ENCODE measurements at places on chromosomes 13 and 19.

DNA sequence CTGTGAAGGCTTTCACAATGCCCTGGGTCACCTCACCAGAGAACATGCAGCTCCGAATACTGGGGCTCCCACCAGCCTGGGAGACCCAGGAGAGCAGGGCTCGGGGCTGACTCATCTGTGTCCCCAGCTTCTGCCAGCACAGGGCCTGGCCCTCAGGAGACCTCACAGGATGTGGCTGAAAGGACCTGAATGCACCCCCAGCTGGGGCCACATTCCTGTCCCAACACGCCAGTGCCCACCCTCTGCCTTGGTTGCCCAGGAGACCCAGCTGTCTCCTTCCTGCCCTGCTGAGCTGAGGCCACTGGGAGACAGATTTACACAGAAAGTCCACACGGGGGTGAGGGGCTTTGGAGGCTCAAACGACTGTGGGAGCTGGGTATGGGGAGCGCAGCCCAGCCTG, 11.9 kb downstream of the BCAT2 start:
- DNase-seq, result no peak

DNA sequence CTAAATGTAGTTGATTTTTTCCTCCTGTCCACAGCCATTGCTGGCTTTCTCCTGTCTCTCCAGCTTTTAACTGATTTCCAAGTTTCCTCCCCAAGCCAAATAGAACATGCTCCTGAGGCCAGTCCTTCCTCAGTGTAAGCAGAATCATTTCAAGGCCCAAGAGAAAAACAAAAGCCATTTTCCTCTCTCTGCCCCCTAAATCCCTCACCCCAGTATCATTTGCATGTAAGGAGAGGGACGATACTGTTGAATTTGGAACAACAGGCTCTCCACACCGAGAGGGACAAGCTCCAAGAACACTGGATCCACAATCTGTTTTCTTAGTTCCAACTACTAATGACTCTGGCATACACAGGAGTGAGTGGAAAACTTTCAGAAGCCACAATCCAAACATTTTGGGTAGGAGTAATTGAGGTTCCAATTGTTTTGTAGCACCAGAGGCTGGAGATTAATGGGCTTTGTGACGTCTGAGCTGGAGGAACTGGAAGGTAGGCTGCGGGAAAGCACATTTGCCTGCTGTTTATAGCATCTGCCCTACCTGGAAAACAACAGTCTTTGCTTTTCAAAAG, 156.8 kb downstream of the FLT1 start:
- DNase-seq, result no peak

DNA sequence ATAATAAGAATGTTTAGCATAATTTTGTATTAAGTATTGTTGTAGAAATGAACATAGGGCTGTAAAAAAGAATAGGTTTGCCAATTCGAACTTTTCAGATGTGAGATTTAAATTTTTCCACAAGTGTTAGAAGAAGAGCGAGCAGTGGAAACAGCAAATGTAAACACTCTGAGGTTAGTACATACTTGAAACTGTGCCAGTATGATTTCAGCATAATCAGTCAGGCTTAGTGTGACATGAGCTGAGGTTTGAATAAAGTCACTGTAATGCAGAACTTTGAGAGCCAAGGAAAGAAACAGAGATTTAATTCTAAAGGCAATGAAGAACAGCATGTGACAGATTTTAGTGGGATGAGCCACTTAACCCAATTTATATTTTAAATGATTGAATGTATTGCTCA, 2166.4 kb downstream of the PCDH9 start:
- DNase-seq, result no peak

DNA sequence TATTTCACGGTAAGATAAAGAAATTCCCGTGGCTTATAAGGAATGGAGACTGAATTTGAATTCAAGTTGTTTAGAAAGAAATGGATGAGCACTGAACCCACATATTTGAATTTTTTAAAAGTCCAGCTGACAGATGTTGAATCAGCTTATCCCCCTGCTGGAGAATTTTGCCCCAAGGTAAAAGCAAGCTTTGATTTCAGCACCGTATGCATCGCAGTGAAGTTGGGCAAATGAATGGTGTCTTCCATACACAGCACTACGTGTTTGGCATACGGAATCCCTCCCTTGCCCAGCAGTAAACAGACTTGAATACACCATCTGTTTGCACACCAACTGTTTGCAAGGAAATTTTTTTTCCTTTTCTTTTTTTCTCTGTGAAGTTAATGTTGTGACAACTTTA, 77.5 kb upstream of the PEG3 start:
- DNase-seq, result no peak

- DNase-seq, result no peak
These were observed 97.1 kb downstream of the HSPH1 start for GRCh38 chr13:31064636-31065035.

GRCh38 chr19:49988433-49988832, 27.5 kb upstream of the SIGLEC11 start:
- DNase-seq, result peak; percentile 39

GRCh38 chr19:13363954-13364353, 142.3 kb downstream of the CACNA1A start:
- DNase-seq, result no peak

DNA sequence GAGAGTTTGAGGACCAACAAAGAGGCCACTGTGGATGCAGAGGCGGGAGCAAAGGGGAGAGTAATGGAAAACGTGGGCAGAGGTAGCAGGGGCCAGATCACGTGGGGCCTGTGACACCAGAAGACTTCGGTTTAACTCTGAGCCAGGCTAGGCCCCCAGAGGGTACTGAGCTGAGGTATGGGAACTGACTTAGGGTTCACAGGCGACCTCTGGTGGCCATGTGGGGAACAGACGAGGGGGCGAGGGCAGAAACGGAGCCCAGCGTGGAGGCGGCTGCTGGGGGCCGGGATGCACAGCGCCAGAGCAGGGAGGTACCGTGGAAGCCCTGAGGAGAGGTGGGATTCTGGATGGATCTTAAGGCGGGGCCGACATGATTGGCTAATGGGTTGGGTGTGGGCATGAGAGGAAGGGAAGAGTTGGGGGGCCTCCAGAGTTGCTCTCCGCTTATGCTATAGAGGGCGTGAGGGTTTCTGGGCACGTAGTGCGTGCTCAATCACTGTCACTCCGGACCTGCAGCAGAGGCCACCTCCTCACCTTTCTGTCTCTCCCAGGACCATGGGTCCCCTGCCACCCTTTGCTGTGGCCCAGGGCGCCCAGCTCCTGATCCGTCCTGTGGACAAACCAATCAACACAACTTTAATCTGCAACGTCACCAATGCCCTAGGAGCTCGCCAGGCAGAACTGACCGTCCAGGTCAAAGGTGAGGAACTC, 13.7 kb downstream of the PVR start:
- DNase-seq, result peak; percentile 68

DNA sequence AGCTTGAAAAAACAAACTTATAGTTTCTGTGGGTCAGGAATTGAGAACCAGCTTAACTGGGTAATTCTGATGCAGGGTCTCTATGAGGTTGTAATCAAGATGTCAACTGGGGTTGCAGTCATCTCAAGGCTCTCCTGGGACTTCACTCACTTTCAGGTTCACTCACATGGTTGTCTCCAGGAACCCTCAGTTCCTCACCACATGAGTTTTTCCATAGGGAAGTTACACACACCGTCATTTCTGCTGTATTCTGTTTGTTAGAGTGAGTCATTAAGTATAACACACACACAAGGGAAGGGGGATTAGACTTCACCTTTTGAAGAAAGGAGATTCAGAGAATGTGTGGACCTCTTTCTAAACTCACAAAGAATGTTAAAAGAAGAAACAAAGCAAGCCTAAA, 34.9 kb upstream of the MLNR start:
- DNase-seq, result peak; percentile 0

- DNase-seq, result no peak
These were observed 64.5 kb downstream of the ABCC4 start for GRCh38 chr13:95236774-95237173.

- DNase-seq, result no peak
These were observed 58.7 kb downstream of the SLC15A1 start for GRCh38 chr13:98693756-98694155.

DNA sequence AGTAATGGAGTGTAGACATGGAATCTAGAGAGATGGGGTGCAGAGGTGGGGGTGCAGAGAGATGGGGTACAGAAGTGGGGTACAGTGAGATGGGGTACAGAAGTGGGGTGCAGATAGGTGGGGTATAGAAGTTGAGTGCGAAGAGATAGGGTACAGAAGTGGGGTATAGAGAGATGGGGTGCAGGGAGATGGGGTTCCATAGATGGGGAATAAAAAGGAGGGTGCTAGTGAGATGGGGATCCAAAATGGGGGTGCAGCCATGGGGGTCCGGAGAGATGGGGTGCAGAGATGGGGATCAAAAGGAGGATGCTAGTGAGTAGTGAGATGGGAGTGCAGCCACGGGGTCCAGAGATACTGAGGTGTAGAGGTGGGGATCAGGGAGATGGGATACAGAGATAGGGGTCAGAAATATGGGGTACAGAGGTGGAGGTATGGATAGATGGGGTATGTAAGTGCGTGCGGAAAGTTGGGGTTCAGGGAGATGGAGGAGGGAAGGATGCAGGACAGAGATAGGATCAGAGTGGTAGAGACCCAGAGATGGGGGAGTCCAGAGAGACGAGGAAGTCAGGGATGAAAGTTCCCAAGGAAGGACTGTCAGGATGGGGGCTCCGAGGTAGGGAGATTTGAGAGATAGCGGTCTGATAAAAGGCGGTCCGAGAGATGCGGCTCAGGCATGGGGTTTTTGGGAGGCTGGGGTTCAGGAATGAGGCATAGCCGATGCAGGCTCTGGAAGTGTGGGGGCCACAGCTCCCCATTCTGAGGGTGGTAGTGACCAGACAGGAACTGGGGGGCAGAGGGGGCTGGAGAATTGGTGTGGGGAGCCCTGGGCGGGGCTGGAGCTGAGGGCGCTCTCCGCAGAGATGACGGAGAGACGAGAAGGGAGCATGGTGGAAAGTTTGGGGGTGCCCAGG, 3.4 kb downstream of the PALM3 start:
- no peak for DNase-seq

GRCh38 chr13:109110159-109110558, 480.7 kb downstream of the MYO16 start:
- no peak for DNase-seq

DNA sequence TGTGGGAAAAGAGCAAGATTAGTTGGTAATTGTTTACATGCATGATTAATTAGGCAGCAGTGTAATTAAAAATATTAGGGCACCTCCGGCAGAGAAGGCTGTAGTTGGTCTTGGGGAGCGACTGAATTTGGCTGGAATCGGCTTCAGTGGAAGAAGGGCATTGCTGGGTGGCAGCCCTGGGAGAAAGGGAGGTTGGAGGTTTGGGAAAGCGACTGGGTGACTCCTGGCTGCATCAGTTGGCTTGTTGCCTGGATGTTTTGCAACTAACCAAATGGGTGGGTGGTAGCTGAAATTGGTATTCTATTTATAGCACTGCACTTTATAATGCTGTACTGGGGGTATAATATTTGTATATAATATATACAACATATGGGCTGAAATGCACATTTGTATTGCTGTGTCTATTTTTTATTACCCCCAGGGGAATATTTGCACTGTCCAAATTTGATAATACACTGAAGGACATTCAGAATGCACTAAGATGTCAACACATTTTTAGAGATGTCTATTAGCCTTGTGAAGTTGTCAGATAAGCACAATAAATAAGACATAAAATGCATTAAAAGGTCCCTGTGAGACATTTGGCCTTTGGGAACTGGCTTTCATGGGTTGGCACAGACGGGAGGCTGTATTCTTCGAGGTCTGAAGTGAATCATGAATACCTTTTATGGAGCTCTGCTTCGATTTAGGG, 1.7 kb downstream of the B3GLCT start:
- peak; percentile 11 for DNase-seq

DNA sequence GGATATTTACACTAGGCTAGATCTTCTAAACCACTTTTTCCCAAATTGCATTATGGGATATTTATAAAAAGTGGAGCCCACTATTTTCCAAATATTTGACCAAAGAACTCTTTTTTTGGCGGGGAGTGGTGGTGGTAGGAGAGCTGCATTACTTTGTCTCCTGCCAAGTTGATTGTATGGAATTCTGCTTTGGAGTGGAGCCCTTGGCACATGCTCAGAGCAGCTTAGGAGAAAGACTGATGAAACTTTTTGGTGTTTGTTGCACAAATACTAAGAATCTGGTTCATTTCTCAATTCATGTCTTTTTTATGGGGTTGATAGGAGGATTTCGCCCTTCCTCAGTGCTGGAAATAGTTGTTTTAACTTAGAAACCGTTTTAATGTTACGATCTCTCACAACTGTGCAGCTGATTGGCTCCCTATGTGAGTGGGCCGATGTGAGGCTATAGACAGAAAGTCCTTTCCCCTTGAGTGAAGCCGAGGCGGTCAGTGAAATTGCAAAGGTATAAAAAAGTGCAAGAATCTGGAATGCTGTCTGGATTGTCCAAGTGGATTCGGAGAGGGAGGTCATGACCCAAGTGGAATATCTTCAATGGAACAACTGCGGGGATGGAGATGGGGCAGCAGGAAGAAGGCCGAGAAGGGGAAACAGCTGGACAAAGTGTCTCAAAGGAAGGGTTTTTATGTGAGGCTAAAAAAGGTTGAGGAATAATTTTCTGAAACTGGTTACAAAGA, 415.9 kb downstream of the FGF9 start:
- no peak for DNase-seq

GRCh38 chr19:9877780-9878510, 42.8 kb downstream of the PIN1 start:
- no peak for DNase-seq

- no peak for DNase-seq
These were observed 10.7 kb downstream of the C19orf25 start for GRCh38 chr19:1468274-1468820.

DNA sequence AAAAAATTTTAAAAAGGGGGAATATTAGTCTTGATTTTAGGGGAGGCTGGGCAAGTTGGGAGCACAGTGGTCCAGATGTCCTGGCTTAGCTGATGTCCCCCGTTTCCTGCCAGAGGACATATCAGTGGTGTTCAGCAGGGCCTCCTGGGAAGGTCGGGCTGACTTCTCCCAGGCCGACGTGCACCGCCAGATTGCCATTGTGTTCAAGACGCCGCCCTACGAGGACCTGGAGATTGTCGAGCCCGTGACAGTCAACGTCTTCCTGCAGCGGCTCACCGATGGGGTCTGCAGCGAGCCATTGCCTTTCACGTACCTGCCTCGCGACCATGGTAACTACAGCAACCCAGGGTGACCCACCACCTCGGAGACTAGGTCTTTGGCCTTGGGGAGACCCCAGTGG, 6.4 kb upstream of the CLASRP start:
- no peak for DNase-seq

DNA sequence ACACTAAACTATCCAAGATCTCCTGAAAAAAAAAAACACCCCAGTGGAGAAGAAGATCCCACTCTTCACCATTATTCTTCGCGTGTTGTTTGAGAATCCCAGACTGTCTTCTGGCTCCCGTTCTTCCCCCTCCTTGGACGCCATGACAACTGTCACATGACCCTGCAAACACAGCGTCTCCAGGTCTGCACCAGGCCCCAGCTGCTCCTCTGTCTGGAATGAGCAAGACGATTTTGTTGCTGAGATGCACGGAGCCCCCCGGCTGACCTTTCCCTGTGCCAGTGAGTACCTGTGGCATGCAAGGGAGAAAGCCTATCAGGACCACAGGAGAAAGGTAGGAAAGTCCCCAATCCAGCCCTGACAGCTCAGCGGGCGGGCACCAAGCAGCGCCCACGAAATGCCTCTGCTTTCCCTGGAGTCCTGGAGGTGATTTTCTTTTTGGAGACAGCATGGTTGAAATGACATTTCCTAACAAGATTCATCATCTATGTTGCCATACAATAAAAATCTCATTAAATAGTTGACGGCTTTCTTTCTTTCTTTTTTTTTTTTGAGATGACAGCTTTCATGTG, at the start of gene CFAP97D2:
Gene CFAP97D2 (plus strand): TSS at position 171 of the 572 bp plus-strand sequence. CDS start 74 bp downstream, at position 245.
- DNase-seq, result no peak

Measured in DMS53 (cell line).